ENCODE measurements at places on chromosomes 2 and 18. TPM values are rescaled to one million over a fixed set of nuclear protein-coding genes. Genes with fewer than 3 reads are reported as not detected.
A peak's percentile ranks its signal among the peaks of the same experiment; 100 is the strongest.

- DNase-seq, result peak; percentile 57
These were observed 54.4 kb downstream of the ARHGEF4 start for GRCh38 chr2:130890941-130891669.

DNA sequence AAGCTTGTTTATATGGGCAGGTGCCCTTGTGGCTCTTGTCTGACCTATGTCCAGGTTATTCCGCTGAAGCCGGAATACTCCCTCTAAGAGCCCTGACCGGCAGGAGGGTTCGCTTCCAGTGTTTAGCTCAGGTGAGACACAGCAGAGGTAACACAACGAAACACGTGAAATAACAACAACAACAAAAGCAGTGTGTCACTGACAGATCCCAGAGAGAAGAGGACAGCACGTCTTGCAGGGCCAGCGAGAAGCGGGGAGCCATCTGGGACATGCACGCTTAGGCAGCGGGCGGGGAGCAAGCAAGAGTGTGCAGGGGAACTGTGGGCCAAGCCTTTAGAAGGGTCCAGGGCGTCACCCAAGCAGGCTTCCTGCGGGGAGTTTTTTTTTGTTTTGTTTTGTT is 17.1 kb upstream of the ZDBF2 start:
- no peak for DNase-seq

GRCh38 chr2:30491225-30491624 is 44.2 kb downstream of the LCLAT1 start:
- DNase-seq, result no peak

GRCh38 chr2:179796213-179797007 is 65.0 kb downstream of the ZNF385B start:
- no peak for DNase-seq

DNA sequence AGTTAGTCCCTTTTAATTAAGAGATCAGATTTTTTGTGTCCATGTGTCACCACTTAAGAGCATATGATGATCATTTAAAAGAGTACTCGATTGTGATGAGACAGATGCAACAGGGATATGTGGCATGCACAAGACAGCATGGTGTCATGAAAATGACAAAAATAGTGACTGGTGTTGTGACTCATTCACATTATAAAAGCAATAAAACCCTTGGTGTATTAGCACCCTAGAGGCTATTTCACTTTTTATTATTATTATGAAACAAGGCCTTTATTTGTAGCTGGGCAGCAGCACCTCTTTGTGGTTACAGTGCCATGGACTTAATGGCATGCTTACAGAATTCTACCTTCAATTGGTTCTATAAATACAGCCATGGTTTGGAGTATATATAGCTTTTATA is 1296.0 kb upstream of the ZEB2 start:
- no peak for DNase-seq

DNA sequence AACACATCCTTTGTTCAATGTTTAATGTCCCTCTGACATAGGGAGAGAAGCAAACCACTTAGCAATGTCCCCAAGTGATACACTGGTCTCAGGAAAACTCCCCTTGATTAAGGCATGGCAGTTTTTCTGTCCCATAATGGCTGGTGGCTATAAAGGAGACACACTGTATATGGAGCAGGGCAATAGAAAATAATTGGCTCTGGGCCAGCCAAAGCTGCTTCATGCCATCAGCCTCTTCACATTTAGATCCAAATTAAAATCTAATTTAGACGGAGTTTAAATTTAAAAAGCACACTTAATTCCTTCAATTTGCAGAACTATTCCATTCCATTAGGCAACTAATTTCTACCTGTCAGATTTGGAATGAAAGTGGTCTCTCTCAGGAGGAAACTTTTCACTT is 638.1 kb downstream of the DSC3 start:
- DNase-seq, result no peak

Gene NOSTRIN
- not detected for total RNA-seq

Gene RAB6C
- total RNA-seq, result not detected

Gene MAP3K19
- not detected for total RNA-seq

Gene SOS1
- 30.9 TPM for total RNA-seq
